ENCODE measurements at places on chromosomes 5 and 9.

GRCh38 chr5:148811756-148812155, 14.7 kb upstream of the ADRB2 start:
- no peak for DNase-seq

DNA sequence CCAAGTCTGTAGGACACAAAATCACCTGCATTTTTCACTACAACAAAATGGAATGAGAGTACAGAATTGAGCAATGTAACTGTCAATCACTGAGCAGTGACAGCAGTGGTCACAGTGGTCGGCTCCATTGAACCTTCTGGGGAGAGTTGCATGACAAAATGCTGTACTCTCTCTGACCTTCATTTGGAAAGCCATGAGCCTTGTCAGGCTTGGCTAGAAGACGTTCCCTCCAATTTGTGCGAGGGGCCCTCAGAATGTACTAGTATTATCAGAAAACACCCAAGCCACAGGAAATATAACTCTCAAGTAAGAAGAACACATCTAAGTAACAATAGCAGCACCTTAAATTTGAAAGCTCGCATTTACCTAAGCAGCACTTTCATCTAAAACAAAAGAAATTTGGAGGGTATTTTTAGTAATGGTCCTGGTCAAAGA, 425.6 kb upstream of the MEF2C start:
- no peak for DNase-seq

DNA sequence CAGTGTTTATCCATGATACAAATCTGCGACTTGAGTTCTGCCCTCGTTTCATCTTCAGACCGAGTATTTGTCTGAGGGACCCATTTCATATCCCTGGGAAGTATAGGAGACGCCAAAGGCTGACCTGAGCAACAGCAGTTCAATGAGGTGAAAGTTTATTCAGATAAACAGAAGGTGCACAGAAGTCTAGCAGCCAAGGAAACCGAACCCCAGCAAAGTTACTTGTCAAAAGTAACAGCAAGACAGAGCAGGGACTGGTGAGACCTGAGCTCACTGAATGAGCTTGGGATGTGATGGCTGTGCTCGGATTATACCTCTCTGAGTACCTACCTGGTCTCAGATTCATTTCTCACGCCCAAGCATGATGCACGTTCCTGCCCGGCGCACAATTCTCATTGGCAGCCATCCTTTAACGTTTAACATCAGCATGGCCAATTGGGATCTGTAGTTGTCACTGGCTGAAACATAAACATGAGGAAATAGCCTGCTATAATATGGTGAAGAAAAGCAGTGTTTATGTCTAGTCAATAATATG, 599 bp downstream of the LYRM7 start:
- DNase-seq = no peak

DNA sequence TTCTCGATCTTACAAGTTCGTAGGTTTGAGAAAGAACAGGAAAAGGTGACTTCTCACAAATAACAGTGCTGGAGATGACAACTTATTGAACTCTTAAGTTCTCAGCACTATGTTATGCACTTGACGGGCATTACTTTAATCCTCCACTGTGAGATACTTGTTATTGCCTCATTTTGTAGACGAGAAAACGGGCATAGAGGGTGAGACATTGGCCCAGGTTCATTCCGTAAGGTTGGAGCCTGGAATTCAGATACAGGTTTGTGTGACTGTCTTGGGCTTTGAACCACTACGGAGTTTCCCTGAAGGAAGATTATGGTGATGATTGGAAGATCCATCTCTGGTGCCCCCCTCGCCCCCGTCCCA, 657 bp downstream of the MAT2B start:
- DNase-seq = no peak

DNA sequence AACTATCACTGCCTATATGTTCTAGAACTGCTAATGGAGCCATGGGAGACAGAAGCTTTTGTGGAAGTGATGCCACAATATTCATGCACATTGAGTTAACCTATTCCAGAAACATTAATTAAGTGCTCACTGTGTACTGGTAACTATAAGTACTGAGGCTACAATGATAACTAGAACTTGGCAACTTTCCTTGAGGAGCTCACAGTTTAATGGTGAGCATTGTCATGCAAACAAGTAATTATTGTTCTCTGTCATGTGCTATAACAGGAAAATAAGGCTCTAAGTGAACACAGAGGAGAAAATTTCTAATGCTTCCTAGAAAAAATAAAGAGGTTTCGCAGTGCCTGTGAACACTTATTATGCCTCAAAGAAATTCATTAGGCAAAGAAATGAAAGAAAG, 142.2 kb downstream of the BAAT start:
- no peak for DNase-seq

DNA sequence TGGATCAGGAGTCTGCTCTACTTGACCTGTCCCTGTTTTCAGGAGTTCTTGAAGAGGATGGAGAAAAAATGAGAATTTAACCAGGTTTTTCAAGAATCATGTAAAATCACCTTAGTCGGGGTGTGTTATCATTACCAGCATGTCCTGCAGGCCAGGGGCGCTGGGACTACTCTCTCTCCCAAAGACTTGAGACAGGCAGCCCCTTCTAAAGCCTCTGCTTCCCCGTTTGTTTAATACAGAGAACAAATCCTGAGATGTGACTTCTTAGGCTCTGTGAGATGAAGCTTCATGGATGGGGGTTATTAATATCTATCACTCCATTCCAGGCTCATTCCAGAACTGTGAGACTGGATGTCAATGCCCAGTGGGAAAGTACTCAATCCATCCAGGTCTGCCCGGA, 3.0 kb downstream of the PAX5 start:
- no peak for DNase-seq

DNA sequence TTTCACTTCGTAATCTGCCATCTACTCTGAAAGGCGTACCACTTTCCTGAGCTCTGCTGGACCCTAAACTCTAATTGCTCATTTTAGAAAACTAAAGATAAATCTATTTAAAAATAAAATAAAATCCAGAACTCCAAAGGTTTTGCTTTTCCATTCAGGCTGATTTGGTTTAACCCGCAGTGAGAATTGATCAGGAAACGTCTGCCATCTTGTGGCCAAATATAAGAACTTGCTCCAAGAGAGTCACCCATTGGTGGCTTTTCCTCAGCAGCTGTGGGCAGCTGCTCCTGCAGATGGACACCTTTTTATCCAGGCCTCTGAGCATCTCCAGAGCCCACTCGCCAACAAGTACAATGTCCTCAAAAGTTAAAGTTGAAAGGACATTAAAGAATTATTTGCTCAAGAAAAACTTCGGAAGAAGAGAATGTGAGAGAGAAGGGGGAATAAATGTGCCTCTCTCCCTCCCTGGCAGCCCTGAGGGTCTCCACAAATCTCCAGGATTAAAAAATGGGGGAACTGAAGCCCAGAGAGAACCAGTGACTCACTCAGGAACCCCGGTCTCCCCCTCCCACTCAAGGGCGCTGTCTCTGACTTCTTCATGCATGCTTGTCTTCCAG, 4.1 kb downstream of the SAXO1 start:
- DNase-seq = no peak

GRCh38 chr5:17374973-17375742, 122.9 kb upstream of the TAF11L2 start:
- DNase-seq = no peak

DNA sequence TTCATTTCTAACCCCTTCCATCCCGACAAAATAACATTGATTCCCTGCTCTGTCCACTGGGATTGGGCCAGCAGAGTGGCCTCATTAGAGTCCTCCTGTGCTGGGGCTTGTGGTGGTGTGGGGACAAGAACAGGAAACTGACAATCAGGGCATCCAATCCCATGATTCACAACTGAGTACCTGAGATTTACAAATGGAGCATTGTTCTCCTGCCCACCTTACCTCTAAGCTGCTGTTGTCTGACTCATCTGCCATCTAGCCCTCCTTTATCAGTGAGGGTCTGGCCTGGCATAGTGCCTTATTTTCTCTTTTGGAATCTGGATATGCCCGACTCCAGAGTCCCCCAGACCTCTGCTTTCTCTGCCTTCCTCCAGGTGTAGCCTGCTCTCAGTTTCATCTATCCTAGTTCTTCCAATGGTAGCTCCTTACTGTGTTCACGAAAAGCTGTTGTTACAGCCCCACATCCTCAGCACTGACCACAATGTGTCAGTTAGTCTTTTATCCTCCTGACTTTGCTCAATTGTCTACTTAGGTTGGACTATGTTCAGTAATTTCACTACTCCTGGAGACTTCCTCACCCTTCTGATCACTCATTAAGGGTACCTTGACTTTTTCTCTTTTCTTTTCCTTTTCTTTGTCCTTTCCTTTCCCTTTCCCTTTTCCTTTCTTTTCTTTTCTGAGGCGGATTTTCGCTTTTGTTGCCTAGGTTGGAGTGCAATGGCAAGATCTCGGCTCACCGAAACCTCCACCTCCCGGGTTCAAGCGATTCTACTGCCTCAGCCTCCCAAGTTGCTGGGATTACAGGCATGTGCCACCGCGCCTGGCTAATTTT, 13.4 kb downstream of the WNT8A start:
- DNase-seq = no peak

DNA sequence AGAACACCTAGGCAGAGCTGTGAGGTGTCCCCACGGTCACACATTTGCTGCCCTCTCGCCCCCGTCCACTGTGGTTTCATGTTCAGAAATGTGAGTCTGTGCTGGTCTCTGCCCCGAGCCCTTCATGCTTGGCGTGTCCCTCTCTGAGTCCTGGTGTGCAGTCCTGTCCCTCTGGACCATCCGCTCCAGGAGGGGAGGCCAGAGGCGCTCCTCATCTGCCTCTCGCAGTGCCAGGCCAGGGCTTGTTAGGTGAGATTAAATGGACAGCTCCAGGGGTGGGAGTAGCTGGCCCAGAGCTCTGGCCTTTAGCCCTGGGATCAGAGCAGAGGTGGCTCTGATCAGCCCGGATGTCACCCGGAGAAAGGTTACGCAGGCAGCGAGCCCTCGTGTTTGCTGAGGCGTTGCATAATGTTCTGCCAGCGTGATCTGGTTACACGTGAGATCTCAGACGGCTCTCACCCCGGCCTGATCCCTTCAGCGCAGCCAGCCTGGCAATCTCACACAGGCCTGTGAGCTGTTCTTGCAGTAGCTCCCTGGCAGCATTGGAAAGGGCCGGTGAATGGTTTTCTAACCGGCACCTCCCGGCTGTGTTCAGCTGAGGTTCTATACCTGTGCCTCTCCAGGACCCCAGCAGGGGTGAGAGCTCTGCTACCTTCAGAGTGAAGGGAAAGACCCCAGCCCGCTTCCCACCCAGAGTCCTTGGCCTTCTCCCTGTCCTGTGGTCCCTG, 24.5 kb downstream of the PTGES2 start:
- DNase-seq = no peak

DNA sequence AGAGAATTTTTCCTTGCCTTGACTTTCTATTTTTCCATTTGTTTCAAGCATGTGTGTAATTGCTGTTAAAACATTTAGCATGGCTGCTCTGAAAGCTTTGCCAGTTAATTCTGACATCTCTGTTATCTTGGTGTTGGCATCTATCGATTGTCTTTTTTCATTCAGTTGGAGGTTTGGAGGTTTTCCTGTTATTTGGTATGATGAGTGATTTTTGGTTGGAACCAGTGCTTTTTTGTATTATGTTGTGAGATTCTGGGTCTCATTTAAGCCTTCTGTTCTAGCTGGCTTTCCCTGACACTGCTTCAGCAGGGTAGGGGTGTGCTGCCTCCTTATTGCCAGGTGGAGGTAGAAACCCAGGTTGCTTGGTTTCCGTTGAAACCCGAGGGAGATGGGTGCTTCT, 40.9 kb upstream of the DHFR start:
- DNase-seq = no peak

DNA sequence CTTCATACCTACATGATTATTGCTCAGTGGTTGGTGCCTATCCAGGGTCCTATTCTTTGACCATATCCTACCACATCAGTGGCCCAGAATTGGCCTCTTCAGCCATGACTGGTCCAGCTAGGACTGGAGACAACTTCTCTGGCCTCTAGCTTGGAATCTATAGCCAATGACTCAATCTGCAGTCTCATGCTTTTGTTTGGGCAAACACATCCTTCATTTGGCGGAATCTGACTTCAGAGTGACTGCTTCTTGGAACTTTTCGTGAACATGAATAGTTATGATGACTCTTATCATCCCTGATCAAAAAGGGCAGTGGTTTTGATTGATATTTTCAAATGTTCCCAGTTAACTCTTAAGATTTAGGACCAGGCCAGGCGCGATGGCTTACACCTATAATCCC, 134.1 kb downstream of the PAPPA start:
- no peak for DNase-seq

- no peak for DNase-seq
These were observed 53.5 kb upstream of the TJP2 start for GRCh38 chr9:69120380-69121154.

GRCh38 chr9:127124111-127124531, 1.7 kb upstream of the ANGPTL2 start:
- no peak for DNase-seq

DNA sequence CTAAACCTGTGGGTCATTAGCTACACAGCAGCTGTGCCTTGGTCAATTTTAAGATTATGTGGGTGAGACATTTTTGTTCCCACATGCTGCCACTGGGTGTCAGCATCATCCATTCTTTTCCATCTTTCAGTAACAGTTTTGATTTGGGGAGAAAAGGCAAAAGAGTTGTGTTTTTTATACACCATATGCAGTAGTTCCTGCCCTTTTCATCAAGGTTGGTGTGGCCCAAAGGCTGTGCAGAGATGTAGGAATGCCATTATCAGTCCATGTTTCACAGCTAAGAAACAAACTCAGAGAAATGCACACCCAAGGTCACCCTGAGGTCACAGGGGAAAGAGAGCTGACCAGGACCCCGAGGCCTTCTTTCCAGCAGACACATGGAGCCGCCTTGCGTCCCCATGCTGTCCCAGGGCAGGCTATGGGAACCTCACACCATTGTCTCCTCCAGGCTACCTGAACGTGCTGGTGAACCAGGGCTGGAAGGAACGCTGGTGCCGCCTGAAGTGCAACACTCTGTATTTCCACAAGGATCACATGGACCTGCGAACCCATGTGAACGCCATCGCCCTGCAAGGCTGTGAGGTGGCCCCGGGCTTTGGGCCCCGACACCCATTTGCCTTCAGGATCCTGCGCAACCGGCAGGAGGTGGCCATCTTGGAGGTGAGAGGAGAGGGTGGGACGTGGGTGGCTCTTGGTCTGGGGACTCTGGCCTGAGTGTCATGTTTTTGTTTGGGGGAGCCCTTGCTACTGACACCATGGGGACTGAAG, 27.8 kb upstream of the GRPEL2 start:
- DNase-seq = no peak

- no peak for DNase-seq
These were observed 12.8 kb downstream of the TRAF1 start for GRCh38 chr9:120913647-120914264.

- no peak for DNase-seq
These were observed 112.2 kb downstream of the MCTP1 start for GRCh38 chr5:95172659-95173058.

DNA sequence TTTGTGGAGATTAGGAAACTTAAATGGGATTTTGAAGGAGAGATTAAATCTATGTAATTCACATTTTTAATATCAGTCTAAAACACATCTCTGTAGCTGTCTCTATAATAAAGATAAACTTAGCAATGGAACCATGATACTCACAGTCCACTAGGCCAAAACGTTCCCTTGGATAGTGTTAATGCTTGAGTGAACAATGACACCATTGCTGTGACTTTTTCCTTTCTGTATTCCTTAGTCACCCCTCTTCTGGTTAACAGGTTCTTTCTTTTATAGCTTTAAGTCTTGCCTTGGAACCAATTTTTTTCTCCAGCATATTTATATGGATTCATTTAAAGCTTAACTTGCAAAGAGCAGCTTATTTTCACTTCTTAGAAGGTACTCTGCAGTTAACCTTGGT, 63.3 kb downstream of the INSL6 start:
- DNase-seq = no peak

- DNase-seq = no peak
These were observed 2.3 kb downstream of the FBXO38 start for GRCh38 chr5:148386041-148386440.

GRCh38 chr5:178590924-178591423, 781 bp upstream of the COL23A1 start:
- DNase-seq = no peak

GRCh38 chr5:150303070-150303615, 438 bp upstream of the ARSI start:
- DNase-seq = no peak

Measured in NCI-H1436 treated with DMSO at 0.1 percent for 48 hours (cell line).